Cerebellar nuclear complex (tissue), 1 donor: ENCODE measurements at places on chromosomes 6 and 20.

GRCh38 chr20:9576695-9577094 is 62.3 kb downstream of the LAMP5 start:
- no peak for DNase-seq

GRCh38 chr20:47318586-47319516 is 37.6 kb downstream of the ZMYND8 start:
- peak; percentile 22 for DNase-seq

DNA sequence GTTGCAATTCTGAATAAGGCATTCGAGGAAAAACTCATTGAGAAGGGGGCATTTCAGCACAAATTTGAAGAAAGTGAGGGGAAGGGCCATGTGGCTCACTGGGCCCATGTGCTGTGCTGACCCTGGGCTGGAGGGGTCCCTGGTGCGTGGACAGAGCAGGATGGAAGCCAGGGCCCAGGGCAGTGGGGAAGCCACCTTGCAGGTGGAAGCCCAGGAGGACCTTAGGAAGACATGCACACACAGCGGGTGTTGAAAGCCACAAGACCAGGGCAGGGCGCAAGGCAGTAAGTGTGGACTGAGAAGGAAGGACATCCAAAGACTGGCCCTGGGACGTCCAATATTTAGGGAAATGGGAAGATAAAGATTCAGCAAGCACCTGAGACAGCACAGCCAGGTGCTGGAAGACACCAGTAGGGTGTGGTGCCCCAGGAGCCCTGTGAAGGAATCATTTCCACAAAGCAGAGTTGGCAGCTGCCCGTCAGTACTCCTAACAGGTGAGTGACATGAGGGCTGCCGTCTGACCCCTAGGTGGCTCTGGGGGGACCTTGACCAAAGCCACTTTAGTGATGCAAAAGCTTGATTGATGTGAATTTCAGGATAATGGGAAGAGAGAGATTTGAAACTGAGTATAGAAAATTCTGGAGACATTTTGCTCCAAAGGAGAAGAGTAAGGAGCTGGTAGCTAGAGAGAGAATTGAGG is 254.4 kb upstream of the EXOC2 start:
- DNase-seq: no peak

DNA sequence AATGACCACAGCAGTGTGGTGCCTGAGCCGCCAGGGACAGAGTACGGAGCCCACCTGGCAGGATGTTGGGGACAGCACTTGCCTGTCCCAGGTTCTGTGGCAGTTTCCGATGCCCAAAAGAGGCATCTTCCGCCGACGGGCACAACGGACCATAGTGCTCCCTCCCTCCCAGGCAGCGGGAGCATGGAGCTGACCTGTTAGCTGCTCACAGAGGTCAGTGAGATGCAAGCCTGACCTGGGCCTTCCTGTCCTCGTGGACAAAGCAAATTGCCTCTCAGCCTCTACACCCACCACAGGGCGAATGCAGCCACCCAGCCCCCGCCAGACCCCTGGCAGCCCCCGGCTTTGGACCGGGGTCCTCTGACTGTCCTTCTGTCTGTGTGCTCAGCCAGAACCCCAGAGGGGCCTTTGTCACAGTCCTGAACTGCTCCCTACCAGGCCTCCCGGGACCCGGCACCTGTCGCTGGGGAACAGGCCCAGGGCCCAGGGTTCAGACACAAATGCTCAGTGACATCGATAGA is 16.2 kb upstream of the FRMD1 start:
- no peak for DNase-seq

DNA sequence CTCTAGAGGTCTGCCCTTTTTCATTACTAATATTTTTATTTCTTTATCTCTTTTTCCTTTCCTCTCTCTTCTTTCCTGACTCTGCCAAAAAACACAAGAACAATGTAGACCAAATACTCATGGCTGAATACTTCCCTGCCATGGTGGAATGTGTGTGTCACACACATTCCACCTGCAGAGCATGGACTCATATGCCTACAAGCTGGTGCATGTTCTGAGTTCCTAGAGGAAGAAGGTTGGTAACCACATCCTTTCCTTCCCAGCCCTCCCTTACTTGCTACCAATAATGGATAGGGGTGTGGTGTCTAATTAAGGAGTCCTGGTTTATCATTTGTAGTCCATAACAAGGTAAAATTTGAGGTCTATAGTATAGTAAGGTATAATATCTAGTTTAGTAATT is 15.2 kb upstream of the CST9L start:
- DNase-seq: no peak

DNA sequence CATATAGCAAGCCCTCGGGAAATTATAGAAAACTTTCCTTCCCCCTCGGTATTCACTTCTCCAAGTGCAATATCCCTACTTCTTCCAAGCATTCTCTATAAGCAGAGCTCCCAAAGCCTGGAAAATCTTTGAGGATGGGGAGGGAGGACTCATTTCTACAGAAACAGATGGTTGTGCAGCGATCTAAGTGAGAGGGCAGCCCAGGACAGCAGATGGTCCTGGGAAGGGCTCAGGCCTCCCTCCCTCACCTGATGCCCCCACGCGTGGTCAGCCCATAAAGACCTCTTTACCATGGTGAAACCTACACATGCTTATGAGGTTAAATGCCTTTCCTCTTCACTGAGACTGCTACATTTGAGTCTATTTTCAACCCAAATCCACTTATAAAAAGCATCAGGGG is 319.6 kb upstream of the QKI start:
- DNase-seq: no peak

GRCh38 chr6:124983383-124984083 is 21.3 kb downstream of the RNF217 start:
- no peak for DNase-seq
